NCI-H187 (cell line): ENCODE measurements at places on chromosomes 4 and X.

- no peak for DNase-seq
Measured at GRCh38 chrX:118523920-118524319, 28.3 kb downstream of the DOCK11 start.

DNA sequence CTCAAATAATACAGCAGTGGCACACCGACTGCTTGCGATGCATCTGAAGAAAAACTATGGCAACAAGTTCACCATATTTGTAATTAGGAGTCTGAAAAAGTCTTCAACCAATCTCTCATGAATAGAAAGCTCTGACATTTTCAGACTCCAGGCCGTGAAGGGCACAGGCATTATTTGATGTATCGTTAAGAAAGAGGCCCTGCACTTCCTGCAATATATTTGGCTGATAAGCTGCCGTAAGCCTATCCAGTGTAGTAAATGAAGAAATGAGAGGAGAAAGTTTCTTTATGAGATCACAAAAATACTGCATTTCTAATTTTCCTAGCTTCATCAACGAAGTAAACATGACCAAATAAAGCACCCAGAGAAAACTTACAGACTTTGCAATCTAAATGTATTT is 613.8 kb upstream of the TECRL start:
- no peak for DNase-seq

DNA sequence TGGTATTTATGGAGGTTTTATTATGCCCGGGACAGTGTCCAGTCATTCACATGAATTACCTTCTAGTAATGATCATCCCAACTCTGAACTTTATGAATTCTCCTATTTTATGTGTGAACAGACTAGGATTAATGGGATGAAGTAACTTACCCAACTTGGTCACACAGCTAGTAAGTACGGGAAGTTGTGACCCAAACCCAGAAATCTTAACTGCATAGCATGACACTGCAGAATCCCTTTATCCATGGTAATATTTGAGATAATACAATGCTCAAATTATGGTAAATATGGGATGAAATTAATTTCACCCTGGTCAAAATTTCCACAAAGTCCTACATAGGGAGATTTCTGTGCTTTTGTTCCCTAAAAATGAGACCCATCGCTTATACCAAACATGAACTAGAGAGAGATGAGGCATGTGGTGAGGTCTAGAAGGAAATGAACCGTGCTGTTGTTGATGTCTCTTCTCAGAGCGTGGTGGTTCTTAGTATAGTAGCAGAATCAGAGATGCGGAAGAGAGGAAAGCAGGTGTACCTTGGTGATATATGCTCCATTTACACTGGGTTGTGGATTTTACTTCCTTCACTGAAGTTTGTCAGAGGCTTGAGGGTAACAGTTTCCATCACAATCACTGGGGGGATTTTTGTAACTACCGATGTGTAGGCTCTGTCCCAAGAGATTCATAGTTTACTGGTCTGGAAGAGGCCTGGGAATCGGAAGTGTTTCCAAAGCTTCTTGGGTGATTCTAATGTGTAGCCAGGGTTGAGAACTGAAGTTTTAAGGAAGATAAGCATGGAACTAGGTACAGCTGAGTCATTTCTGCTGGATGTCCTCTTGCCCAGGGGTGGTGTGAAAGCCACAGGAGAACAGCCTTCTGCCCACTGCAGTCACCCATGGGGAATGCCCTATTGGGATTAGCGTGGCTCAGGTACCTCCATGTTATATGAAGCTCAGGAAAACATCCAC is 30.2 kb upstream of the FAM9C start:
- no peak for DNase-seq

GRCh38 chrX:39022106-39022505 is 220.8 kb downstream of the MID1IP1 start:
- DNase-seq = no peak

- peak; percentile 60 for DNase-seq
Measured at GRCh38 chr4:87092389-87093141, 127.9 kb downstream of the KLHL8 start.

DNA sequence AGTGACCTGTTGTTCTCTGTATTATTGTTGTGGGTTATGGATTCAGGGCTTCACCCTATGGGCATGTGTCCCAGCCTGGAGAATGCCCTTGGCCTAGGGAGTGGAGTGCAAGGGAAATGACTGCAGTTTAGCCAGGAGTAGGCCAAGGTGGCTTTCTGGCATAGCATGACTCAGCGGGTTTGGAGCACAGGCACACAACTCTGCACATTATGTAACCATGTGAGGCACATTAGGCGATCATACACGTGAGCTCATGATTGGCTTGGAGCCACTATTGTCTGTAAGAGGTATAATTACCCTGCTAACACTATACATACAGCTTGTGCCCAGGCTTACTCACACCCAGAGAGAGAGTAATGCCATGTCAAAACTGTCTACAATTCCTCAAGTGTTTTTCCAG is 35.1 kb upstream of the TACR3 start:
- DNase-seq = no peak

DNA sequence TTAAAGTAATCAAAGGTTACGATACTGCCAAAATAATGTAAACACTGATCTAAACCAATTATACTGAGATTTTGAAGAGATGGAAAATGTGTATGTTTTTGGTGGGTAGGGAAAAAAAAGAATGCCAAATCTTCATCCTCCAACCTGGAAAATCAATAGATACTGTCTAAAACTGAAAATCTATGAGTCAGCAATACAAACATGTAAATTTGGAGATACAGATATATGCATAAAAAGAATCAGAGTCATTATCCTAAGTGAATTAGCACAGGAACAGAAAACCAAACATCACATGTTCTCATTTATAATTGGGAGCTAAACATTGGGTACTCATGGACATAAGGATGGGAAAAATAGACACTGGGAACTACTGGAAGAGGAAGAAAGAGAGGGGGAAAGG is 197.4 kb upstream of the TRPC5 start:
- DNase-seq = no peak

DNA sequence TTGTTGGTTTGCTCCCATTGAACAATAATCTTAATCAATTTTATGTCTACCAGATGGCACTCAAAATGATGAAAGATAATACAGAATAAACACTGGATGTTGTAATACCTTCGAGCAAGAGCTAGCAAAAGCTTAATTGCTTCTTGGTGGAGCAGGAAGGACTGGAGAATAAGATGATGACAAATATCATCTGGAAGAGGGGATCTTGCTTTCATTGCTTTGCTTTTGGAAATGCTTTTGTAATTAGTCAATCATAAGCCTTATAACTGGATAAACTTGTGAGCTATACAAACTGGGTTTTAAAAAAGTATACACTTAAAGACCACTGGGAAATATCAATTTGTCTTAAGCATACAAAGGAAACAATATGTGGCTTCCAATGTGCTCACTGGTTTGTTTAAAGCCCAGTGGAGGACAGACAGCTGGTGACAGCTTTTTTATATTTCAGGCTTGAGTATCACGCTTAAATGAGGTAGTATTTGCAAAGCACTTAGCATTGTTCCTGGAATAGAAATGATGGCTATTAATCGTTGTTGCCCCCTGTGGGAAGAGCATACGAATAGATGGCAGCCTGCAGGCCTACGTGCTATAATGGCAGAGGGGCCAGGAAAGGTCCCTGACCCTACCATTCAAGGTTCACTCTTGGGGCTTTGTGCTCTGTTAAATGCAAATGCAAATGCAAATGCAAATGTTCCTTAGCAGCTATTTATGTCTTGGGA is 61.2 kb downstream of the TMEM150C start:
- no peak for DNase-seq

- DNase-seq = no peak
Measured at GRCh38 chr4:143344774-143345173, 8.1 kb downstream of the GAB1 start.

- no peak for DNase-seq
Measured at GRCh38 chr4:10009861-10010500, 11.3 kb downstream of the SLC2A9 start.

DNA sequence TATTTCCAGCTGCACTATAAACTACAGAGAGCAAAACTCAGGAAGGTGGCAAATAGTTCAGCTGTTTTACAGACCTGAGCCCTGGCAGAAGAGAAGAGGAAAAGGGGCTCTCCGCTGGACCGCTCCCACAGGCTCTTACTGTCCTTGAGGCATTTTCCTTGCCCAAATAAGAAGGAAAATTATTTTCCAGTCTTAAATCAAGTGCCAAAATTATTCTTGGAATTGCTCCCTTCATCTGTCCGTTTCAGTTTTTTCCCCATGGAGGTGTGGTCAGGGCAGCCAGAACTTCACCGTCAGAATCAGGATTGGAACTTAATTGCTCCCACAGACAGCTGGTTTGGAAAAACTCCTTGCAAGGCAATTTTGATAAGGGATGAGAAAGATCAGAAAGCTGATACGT is 35.2 kb upstream of the SPINK2 start:
- DNase-seq = no peak

DNA sequence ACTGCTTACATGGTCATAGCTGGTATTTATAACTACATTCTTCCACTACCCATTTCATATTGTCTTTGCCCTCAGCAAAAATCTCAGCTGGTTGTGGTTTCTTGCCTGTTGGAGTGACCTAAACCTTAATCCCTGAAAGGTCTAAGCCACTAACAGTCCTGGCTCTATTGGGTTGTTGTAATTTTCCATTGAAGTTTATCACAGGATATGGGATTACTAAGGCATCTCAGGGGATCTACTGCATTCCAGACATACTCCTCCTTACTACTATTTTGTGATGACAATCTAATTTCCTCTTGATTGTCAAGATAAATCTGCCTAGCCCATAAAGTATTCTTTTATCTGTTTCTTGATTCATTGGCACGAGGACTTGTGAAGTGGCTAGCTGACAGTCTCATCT is 6.2 kb upstream of the OSTC start:
- DNase-seq = no peak

DNA sequence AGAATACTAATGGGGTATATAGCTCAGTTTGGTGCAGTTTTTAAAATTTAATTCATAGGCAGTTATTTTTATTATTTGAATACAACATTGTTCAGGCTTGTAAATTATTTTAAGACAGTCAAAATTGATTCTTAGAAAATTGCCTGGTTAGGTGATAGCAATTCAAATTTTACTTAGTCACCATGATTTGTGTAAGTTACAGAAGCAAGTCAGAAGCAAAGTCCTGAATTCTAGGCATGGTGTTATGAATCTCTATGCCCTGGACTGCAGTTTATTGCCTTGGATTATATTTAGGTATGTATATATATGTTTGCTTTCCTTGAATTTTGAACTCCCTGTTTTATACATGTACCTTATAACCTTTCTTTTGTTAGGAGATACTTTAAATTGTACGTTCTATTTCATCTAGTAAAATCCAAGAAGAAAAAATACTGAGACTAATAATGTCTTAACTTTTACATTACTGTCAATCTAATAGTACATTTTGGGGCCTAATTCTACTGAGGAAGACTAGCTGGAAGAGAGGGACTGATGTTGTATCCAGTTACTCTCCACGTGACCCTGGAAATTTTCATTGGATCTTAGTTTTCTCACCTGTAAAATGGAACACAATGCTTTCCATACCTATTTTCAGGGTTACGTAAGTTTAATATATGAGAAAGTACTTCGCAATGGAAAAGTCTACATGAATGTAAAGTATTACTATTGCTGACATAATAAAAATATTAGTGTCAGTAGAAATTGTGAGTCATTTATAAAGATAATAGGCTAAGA is 25.1 kb downstream of the RAPGEF2 start:
- no peak for DNase-seq

- no peak for DNase-seq
Measured at GRCh38 chr4:150817804-150818528, 197.1 kb downstream of the LRBA start.

- no peak for DNase-seq
Measured at GRCh38 chr4:88919056-88919455, 137.9 kb downstream of the FAM13A start.

GRCh38 chr4:77220828-77221613 is 64.0 kb downstream of the CCNG2 start:
- DNase-seq = peak; percentile 31

- no peak for DNase-seq
Measured at GRCh38 chr4:175633310-175633709, 178.8 kb downstream of the GPM6A start.
